ENCODE measurements at places on chromosomes 5 and 9. TPM values are rescaled to one million over a fixed set of nuclear protein-coding genes. Genes with fewer than 3 reads are reported as not detected.

The C5 gene
- 0.15 TPM for total RNA-seq

The CDKN2B-AS1 gene
- total RNA-seq, result not detected

The TMEM232 gene
- 1.3 TPM for total RNA-seq

DNA sequence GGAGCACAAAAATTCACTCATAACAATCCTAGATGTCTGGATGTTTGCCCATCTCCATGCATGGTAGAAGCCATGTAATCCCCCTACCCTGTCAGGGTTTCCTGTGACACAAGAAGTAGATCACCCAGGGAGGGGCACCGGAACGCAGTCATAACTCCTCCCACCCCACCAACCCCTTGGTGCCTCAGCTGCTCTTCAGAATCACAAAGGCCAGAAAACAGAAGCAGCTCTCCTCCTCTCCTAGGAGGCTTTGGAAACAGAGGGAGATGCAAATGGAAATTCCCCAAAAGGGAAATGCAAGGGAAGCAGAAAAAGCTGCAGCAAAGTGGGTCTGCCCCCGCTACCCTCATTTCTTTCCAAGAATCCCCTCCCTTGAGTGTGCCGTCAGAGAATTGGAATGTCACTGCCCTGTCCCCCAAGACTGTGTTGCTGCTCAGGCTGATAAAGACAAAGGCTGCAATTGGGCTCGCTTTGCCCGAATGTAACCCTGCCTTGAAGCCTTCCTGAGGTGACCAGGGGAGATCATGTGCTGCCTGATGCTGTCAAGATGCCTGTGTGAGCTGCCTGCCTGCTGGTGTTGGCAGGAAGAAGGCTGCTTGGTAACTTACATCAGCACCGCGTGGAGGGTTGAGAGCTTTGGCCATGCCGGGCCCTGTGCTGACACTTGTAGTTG lies 65.5 kb upstream of the ABCA1 start:
- DNase-seq, result peak; percentile 80

- DNase-seq, result no peak
Measured at GRCh38 chr9:5851445-5851844, 18.5 kb upstream of the ERMP1 start.

DNA sequence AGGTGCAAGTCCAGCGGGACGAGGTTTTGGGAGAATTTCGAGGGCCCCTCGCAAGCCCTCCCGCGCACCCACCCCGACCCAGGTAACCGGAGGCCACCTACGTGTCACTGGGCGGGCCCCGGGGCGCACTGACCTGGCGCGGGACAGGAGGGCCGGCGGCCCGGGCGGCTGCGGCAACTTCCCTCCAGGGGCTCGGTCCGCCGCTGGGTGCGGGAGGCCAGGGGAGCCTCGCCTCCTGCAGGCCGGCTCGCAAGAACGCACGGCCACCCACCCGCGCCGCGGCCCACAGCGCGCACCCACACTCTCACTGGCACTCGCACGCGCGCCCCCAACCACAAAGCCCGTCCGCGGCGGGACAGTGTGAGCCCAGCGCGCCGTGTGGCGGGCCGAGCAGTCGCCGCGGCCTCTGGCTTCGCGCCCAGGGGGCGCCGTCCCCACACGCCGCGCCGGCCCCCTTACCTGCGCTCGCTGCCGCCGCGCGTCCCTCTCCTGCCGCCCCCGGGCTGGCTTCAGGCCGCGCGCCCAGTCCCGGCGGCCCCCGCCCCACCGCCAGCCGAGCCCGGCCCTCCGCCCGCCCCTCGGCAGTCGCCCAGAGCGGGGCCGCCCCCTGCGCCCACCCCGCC lies 451 bp downstream of the LPAR1 start:
- DNase-seq, result no peak

GRCh38 chr9:74036549-74037231 lies 460.4 kb upstream of the RORB start:
- no peak for DNase-seq

DNA sequence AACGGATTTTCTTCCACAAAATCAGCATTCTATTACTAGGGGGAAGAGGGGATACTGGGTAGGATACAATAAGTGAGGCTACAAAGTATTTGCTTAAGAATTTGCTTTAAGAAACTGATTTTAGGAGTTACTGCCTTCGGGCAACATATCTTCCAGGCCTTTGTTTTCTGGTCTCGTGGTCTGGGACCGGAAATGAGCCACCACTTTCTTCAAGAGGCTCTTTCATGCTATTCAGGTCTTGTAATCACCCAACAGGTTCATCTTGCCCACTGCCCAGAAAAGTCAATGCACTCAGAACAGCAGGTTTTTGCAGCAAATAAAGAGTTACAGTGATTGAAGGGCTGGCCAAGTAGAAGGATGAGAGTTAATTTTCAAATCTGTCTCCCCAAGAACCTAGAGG lies 6.6 kb upstream of the AOPEP start:
- DNase-seq, result no peak

DNA sequence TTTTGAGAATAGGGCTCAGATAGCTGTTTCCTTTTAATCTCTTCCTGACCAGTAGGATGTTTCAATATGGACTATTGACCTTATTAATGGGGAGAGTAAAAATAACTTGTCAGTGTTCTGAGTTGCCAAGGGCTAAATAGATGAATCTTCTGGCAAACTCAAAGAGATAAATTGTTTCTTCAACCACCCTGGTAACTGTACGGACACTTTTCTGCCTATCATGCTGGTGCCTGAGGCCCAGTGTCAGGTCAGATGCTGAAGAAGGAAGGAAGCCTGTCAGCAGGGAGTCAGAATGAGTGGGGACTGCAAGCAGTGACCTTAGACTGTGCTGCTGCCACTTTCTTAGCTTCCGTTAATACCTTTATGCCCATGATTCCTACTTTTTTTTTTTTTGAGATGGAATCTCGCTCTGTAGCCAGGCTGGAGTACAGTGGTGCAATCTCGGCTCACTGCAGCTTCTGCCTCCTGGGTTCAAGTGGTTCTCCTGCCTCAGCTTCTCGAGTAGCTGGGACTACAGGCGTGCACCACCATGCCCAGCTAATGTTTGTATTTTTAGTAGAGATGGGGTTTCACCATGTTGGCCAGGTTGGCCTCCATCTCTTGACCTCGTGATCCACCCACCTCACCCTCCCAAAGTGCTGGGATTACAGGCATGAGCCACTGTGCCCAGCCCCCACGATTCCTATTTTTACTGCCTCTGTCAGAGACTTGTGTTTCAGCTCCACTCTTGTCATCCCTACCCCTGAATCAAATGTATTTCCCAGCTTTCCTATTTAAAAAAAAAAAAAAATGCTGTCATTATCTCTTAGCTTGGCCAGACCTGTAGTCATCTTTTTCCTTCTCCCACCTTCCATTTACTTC lies 33.7 kb downstream of the TGFBR1 start:
- DNase-seq, result no peak

GRCh38 chr9:100083448-100084127 lies 15.2 kb downstream of the ERP44 start:
- no peak for DNase-seq

DNA sequence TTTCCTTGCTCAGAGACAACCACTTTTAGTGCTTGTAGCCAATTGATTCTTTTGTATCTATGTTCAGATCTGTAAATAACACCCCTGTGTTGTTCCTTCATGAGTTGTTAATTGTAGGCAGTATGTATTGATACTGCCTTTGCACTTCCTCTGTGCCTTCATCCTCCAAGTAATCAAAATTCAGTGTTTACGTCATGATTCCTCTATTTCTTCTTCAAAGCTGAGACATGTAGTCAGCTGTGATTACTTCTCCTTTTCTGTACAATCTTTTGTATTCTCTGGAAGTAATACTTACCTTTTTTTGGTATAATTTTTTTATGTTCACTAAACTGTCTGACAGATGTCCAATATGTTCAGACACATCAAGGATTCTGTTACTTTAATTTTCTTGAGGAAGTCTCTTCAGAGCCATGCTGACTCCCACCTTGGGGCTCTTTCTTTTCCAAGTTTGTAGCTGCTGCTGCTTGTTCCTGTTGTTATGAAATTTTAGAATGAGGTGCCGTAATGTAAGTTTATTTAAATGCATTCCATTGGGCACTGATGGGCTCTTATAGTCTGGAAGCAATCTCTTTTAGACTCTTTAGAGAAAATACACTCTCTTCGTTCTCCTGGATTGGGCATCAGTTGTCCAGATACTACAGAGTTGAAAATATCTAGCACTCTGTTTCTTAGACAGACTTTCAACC lies 30.5 kb upstream of the LRRC70 start:
- DNase-seq, result no peak

- DNase-seq, result no peak
Measured at GRCh38 chr5:111589316-111589715, 77.0 kb upstream of the STARD4 start.

DNA sequence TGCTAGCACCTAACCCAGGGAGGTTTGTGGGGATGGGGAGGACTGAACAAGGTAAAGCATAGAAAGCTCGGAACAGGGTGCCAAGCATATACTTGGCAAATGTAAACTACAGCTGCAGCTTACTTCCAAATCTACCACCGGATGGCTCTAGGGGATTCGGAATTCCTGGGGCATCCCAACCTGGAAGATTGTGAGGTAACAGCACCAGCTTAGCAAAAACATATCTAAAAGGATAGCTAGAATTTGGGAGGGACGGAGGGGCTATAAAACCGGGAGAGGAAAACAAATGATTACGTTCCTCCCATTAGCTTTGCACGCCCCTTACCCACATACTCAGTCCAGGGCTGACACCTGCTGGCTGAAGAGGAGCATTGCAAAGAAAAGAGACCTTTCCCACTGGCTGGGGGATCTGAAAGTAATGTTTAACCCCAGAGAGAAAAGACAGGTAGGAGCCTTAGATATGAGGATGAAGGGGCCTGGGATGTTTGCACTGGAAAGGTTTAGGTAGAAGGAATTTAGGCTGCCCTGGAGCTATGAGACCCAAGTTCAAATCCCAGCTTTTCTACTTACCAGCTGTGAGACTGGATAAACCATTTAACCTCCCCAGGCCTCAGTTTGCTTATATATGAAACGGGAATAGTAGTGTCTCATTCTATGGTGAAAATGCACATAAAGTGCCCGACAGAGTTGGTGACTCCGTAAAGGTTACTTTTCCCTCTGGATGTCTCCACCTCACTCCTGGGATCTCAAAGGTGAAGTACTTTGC lies 73.6 kb downstream of the FAM114A2 start:
- peak; percentile 81 for DNase-seq

DNA sequence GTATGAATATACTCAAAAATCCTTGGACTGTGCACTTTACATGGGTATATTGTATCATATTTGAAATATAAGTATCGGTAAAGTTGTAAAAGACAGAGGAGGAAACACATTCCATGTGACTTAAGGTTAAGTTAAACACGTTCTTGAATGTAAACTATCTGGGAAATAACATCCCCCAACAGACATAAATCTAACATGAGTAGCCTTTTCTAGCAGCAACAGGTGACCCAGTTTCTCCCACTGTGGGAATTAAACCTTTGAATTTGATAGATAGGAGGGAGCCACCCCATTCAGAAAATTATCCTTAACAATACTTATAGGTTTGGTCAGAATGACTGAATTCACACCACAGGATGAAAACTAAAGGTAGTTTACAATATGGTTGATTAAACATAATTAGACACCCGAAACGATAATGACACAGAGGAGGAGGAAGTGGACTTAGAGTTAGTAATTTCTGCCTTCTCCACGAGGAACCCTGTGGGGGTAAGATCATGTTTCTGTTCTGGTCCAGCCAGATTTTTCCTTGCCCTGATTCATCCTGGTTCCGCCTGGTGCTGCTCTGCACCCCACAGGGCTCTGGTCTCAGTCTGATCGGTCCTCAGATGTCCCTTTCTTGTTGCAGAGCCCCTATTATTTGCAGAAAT lies 84.6 kb upstream of the DNAH5 start:
- DNase-seq, result no peak

DNA sequence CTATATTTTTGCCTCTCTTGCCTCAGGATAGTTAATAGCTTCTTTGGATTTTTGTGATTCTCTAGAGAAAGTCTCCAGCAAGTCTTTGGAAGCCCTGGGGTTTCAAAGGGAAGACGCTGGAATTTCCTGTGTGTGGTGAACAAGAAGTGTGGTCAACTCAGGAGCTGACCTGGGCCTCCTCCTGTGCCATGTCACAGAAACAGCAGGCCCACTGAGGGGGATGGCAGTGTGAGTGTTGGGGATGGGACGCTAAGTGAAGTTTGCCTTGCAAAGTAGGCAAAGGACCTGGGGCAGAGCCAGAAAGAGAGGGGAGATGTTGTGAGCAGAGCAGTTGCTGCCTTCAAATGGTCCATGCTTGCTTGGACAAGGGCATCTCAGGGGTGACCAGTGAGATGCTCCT lies 226.3 kb downstream of the DMRT2 start:
- DNase-seq, result no peak

DNA sequence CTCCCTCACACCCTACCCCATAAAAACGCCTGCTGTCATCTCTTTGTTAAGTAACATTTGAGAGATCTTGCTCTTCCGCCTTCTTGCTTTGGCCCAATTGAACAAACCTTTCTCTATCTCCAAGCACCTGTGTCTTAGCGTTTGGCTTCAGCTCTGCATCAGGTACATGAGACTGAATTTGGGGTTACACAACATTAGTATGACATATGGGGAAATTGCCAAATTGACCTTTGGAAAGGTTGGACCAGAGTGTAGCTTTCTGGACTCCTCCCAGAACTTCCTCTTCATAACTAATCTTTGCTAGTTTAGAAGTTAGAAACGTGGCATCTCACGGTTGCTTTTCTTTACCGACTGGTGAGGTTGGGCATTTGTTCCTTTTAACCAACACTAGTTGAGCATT lies 3.5 kb upstream of the EXOSC3 start:
- no peak for DNase-seq

Data from H1 (cell line).